Astrocyte of the spinal cord (primary cell): ENCODE measurements at places on chromosomes 5 and 9.

DNA sequence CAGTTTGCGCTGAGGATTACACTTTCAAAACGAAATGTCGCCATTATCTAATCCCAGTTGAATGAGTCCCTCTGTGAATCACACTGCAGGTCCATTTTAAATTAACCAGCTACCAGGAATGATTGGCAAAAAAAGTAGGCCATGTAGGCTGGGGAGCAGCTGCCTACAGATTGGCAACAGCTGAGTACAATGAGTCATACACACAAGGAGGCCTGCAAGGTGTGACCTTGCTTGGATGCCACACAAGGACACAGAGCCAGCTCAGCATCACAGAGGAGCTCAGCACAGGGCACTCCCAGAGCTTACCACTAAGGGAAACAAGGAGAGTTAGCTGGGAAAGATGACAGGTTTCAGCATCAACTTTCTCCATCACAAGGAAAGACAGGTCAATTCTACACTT, 12.9 kb downstream of the HAVCR1 start:
- no peak for DNase-seq

DNA sequence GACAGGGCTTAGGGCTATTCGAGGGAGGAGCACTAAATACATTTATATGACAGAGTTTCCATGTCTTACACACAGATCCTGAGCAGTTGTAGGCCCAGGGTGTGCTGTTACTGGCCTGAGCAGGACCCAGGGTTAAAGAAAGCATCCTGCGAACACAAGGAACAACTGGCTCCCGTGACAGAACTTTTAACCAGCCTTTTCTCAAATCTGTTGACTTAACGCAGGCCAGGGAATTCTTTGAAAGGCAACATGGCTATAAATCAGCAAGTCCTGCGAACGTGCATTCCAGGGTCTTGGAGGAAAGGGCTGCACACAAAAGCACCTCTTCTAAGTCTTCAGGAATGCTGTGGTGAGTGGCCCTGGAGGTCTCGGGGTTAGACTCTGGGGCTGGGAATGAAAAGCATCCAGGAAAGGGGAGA, 45.2 kb upstream of the ANKRD55 start:
- peak; percentile 93 for DNase-seq

GRCh38 chr5:17061973-17062470, 125.9 kb upstream of the MYO10 start:
- DNase-seq: no peak

DNA sequence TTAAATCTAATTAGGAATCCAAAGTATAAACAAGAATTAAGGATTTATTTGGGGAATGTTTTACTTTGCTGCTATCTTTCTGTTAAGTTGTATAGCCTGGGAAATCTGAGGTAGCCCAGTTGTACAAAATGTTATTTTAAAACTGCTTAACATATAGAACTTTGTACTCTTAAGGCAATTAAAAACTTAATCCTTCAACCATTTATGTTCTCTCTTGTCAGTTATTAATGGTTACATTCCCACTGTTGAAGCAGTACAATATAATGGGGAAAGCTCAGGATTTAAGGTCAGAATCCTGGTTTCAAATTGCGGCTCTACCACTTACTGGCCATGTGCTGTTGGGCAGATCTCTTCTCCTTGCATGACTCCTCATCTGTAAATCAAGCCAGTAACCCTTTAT, 32.7 kb downstream of the FBXO38 start:
- no peak for DNase-seq

DNA sequence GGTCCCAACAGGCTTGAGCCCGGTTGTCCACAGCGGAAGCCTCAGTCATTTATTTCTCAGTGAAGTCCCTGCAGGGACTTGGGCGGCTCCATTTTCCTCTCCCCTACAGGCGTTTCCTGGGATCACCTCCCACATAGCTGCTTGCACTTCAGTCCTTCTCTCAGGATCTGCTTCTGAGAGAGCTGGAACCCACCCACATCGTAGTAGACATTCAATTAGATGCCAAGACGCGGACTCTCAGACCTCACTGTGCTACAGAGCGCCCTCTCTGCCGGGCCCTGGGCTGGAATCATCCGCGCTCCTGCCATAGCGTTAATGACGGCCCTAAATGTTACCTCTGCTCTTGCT, 54.0 kb upstream of the ROR2 start:
- no peak for DNase-seq

GRCh38 chr5:132074091-132074771, 642 bp downstream of the CSF2 start:
- DNase-seq: no peak

GRCh38 chr9:10613419-10613818, 617 bp upstream of the PTPRD start:
- peak; percentile 2 for DNase-seq

DNA sequence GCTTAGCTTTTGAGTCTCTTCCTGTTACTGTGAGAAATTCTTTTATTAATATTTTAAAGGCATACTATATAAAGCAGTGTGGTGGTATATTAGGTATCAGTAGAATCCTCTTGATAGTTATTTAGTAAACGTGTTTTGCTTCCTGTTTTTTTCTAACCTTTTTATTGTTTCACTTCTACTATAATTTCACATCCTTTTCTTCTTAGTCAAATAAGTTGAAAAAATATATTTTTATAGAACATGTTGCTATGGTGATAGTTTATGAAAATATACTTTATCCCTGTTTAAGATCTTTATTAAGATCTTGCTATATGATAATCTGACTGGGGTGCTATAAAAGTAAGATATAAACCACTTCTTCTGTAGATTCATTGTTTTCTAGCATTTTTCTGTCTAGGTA, 2.1 kb downstream of the POLK start:
- no peak for DNase-seq

DNA sequence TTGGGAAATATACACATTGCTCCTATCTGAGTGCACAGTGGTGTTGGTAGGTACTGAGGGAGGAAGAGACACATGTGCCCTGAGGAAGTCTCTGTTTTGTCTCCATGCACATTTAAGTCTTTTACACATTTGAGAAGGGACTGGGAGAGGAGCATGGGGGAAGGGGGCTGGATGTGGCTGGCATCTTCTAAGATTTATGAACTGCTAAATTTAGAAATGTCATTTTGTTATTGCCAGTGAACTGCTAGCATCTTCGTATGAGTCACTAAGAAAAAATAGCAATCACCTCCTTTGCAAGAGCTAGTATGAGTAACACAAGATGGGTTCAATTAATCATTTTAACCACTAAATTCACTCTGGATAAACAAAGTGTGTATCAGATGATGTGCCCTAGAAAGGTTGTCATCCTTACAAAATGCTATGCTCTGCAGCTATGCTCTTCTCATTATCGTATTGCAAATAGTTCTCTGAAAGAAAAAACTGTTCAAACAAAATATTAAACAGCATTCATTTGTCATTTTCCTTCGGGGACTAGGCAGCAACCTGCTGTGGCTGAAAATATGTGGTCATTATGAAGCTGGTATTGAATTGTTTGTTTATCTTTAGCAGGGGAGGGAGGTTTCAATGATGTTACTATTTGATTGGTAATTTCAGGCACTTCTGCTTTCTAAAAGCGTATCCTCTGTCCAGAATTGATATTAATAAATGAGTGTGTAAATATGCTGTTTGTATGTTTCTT, 236.5 kb downstream of the DMRTA1 start:
- peak; percentile 66 for DNase-seq

- no peak for DNase-seq
These were observed 24.7 kb upstream of the SLC6A19 start for GRCh38 chr5:1176473-1177391.

DNA sequence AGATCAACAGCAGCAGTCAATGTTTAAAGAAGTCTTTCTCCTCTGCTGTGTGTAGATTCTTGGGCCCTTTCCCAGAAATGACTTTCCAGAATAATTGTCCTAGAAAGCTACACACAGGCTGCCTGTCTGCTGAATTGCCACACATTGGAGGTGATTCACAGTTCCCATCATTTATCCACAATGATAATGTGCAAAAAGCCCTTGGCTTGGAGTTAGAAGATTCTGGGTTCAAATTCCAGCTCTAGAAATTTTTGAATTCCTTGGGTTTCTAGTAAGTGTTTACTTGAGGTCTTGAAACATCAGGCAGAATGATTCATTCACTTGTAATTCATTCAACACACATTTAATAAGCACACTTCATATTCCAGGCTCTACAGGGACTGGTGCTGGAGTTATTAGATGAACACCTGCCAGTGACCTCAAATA, 28.6 kb upstream of the EPB41L4B start:
- DNase-seq: peak; percentile 91

GRCh38 chr9:106772523-106773290, 90.3 kb upstream of the ZNF462 start:
- DNase-seq: no peak

- DNase-seq: no peak
These were observed 12.5 kb downstream of the SQSTM1 start for GRCh38 chr5:179833056-179833708.

DNA sequence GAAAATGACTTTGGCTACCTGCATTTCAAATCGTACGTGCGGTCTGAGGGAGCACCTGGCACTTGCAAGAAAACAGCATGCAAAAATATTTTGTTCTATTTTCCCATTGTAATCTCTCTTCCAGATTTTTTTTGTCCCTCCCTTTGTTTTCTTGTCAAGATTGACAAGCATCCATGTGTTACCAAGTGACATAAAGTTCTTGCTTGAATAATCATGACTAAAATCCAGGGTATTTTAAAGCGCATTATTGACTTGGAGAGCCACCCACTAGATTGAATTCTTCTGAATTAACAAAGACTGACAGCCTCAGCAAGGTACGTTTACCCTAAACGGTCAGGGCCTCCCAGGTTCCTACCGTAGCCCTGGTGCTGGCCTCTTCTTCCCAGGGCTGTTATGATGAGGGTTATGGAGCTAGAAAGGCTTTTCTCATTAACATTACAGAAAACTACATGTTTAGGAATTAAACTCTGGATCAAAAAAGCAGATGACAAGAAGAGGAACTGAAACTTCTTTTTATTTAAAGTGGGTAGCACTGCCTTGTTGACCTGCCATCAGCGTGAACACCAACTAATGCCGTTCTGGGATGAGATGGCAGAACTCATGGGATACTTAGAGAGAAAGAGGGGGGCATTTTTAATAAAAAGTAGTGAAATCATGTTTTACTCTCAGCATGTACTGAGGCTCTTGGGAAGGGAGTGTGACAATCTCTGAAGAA, 297.0 kb downstream of the EFNA5 start:
- DNase-seq: no peak

GRCh38 chr5:107670932-107671741, at the start of gene EFNA5:
Gene EFNA5 (minus strand): TSS chr5:107670937.
- peak; percentile 72 for DNase-seq

DNA sequence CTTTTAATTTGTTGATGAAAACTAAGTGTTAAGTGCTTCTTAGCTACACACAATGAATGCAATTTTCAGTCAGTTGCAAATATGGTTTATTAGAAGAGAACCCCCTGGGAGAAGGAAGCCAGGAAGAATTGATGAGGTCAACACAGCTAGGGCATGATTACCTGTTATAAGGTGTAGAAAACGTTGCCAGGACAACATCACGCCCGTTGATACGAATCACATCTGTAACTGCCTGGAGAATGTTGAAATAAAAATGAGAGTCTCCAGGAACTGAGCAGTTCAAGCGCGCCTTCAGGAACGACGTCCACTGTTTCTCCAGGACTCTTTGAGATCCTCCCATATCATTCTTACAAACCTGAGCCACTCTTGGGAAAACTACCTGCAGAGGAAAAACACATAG, 88.0 kb downstream of the SEMA6A start:
- no peak for DNase-seq

DNA sequence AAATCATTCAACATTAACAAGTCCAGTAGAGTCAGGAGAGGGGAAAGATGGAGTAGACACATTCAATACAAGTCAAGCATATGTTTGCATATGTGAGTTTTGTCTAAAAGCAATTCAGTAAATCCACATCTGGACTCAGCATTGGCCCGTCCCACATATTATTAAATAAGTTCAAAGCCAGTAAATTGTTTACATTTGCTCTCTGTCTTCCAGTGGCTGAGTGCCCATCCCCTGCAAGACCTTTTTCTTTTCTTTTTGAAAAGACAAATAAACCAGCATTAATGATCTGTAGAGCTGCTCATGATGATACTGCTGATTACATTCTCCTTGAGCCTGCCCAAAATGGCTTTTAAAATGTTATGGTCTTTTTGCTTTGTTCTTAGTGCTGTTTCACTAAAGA, 71.1 kb downstream of the TNC start:
- DNase-seq: no peak
